ENCODE measurements at places on chromosomes 7 and 10. TPM values are rescaled to one million over a fixed set of nuclear protein-coding genes. Genes with fewer than 3 reads are reported as not detected.
A peak's percentile ranks its signal among the peaks of the same experiment; 100 is the strongest.

ITGB8 gene
- 29.7 TPM for total RNA-seq

SFTPA1 gene
- 8,195 TPM for total RNA-seq

HTR5A gene
- not detected for total RNA-seq

SLC13A1 gene
- not detected for total RNA-seq

KLF14 gene
- 0.26 TPM for total RNA-seq

PDZD7 gene
- 1.3 TPM for total RNA-seq

CCM2 gene
- 46.9 TPM for total RNA-seq

DNA sequence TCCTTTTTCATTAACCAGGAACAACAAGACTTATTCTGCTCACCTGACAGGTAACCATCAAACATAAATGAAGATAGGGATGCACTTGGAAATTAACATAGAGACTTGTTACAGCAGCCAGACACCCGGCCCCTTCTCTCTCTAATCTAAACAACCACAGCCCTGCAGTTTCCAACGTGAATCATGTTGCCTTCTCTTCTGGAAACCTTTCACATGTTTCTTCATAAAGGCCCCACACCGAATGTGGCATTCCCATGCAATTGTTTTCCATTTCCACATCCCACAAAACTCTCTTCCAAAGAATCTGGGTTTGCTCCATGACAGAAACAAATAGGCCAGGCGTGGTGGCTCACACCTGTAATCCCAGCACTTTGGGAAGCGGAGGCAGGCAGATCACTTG is 15.0 kb upstream of the WDR86 start:
- no peaks in the 10 kb centered on the region for H3K36me3 ChIP-seq
- no peak overlapping the region for H3K4me3 ChIP-seq
- no peaks in the 10 kb centered on the region for H3K4me1 ChIP-seq
- no peak overlapping the region for H3K27ac ChIP-seq
- no peak for DNase-seq

DNA sequence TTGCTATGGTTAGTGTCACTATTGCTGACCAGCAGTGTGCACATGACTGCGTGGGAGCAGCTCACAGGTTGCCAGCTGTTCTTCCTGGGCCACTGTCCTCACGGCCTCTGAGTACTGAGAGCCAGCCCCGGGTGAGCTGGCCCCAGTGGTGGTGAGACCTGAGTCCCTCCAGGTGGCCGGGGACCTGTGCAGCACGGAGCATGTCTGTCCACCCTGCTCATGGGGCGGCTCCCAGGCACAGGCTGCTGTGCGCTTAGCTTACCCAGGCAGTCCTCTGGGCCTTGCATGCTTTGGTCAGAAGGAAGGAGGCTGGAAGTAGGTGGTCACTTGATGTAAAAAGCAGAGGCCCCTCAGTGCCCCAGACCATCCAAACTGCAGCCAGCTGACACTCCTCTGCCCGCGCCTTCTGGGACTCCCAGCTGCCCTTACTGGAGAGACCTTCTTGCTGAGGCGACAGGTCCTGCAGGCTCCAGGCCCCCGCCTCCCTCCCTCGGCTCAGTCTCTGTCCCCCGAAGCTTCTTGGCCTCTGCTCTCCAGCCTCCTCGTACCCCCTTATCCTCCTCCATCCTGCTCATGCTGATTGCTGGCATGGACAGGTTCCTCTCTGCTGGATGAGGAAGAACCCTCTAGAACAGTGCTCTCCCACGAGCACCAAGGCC is 30.9 kb upstream of the DPYSL4 start:
- no peak overlapping the region for H3K27ac ChIP-seq
- H3K4me1 ChIP-seq: no peaks in the 10 kb centered on the region
- H3K4me3 ChIP-seq: no peak overlapping the region
- no peak for DNase-seq
- no peaks in the 10 kb centered on the region for H3K27me3 ChIP-seq
- no peaks in the 10 kb centered on the region for H3K36me3 ChIP-seq

DNA sequence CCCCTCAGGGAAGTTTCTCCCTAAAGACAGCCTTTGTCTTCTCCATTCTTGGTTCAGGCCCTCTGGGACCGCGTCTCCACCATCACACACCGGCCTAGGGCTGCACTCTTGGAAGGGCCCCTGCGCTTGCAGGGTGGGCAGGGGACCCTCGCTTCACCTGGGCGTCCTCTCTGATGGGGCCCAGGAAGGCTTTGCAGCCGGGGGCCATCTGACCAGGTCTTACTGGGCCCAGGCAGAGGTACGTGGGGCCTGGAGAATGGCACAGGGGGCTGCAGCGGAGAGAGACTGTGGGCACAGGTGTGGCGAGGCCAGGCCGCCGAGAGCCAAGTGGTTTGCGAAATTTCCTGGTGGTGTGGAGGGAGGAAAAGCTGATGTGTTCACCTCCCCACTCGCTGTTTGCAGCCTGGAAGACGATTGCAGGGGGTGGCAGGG is 44.4 kb downstream of the ALOX5 start:
- peaks cover 4% of the 10 kb centered on the region for H3K4me1 ChIP-seq
- no peaks in the 10 kb centered on the region for H3K36me3 ChIP-seq
- no peaks in the 10 kb centered on the region for H3K27me3 ChIP-seq
- no peak overlapping the region for H3K4me3 ChIP-seq

DNA sequence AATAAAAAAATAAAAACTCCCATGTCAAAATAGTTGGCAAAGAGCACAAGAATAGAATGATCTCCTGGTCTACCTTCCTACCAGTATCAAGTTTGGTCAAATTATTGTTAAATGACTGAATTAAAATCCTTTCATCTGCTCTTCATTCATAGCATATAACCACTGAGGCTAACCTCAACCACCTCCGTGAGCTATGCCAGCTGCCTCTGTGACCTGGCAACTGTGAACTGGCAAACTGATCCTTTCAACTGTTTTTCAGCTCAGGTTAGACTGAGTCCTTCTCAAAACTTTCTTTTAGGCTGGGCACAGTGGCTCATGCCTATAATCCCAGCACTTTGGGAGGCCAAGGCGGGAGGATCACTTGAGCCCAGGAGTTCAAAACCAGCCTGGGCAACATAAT is 36.1 kb downstream of the NUDCD3 start:
- H3K36me3 ChIP-seq: peaks cover 4% of the 10 kb centered on the region
- peaks cover 8% of the 10 kb centered on the region for H3K4me1 ChIP-seq
- DNase-seq: no peak
- no peaks in the 10 kb centered on the region for H3K27me3 ChIP-seq

DNA sequence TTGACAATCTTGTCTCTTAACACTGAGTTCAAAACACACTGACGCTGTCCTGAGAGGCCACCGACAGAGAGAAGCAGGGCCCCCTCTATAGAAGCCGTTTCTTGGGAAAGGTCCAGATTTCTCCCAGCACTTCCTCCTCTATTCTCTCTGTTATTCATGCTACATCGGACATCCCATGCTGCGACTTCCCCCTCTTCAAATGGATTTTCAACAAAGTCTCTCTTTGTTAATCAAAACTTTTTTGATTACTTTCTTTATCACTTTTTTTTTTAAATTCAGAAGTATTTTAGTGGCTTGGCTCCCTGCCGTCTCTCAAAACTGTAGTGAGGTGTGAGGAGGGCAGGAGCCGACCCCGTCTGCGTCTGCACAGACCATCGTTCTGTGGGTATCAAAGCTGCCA is 298.9 kb upstream of the PITRM1 start:
- no peak overlapping the region for H3K4me3 ChIP-seq
- peak overlapping the region; percentile 78 for H3K27ac ChIP-seq
- H3K4me1 ChIP-seq: peaks cover 3% of the 10 kb centered on the region
- H3K36me3 ChIP-seq: no peaks in the 10 kb centered on the region
- no peaks in the 10 kb centered on the region for H3K27me3 ChIP-seq
- no peak for DNase-seq

DNA sequence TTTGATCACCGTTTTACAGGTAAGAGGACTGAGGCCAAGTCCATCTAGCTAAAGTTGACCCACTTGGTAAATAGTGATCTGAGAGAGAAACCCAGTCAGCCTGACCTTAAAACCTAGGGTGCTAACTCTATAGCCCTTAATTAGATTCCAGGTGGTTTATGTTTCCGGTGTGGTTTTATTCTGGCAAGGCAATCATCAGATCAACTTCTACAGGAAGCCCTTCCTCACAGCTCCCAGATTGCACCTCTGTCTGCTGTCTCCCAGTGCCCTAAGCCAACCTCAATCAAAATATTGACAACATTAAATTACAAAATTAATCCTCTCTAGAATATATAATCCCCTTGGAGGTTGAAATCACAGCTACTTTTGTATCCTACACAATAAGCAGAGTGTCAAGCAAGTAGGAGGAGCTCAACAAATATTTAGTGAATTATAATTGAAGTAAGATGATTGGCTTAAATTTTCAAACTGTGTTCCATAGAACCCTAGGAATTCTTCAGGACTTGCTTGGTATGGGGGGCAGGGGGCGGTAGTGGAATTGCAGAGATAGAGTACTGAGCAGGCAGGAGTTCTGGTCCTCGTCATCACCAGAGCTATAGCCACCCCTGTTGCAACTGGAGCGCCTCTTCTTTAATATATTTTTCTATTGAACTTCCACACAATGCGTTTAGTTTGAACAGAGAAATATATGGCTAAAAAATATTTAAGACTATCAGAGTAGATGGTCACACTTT is 692.8 kb upstream of the LRRN3 start:
- H3K4me1 ChIP-seq: no peaks in the 10 kb centered on the region
- no peaks in the 10 kb centered on the region for H3K27me3 ChIP-seq
- no peak overlapping the region for H3K27ac ChIP-seq
- H3K4me3 ChIP-seq: no peak overlapping the region

GRCh38 chr10:87987206-87987605 is 123.8 kb downstream of the PTEN start:
- no peaks in the 10 kb centered on the region for H3K4me1 ChIP-seq
- no peaks in the 10 kb centered on the region for H3K36me3 ChIP-seq
- H3K27ac ChIP-seq: no peak overlapping the region
- no peaks in the 10 kb centered on the region for H3K27me3 ChIP-seq
- no peak overlapping the region for H3K4me3 ChIP-seq

GRCh38 chr7:6338551-6339274 is 66.3 kb upstream of the CYTH3 start:
- no peak for DNase-seq
- H3K4me1 ChIP-seq: no peaks in the 10 kb centered on the region
- no peak overlapping the region for H3K4me3 ChIP-seq
- H3K27me3 ChIP-seq: no peaks in the 10 kb centered on the region
- peak overlapping the region; percentile 88 for H3K27ac ChIP-seq
- H3K36me3 ChIP-seq: peaks cover 3% of the 10 kb centered on the region

DNA sequence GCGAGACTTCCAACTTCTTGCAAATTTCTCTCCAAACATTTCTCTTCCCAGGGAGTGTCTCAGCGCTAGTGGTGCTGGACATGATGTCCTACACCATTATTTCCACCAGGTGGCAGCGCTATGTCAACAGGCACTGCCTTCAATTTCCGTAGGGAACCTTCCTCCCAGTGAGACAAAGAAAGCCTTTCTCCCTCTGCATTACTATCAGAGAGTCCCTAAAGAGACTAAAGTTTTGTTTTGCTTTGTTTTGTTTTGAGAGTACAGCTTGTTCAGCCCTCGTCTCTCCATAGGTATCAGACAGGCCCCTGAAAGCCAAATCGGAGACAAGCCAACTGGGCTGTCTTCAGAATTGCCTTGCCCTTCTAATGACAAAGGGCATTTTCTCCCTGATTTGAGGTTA is 44.2 kb upstream of the GGCT start:
- H3K4me1 ChIP-seq: no peaks in the 10 kb centered on the region
- H3K27ac ChIP-seq: no peak overlapping the region
- peaks cover 9% of the 10 kb centered on the region for H3K36me3 ChIP-seq
